ENCODE measurements at places on chromosomes 5 and 9. TPM values are rescaled to one million over a fixed set of nuclear protein-coding genes. Genes with fewer than 3 reads are reported as not detected.

DNA sequence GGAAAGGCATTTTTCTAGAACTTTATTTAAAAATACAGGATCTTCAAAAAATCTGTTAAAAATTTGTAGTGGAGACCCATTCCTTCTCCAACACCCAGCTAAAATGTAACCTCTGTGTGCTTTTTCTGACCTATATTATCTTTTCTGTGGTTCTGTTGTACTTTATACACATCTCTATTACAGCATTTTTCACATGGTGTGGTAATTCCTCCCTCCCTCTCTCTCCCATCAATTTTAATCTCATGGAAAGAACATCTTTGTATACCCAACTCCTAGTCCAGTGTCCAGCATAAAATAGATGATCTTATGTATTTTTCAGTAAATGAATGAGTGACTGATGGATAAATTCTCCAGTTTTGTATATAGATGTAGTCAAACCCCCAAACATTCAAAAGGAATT is 183.4 kb upstream of the KLF9 start:
- no peak for DNase-seq

GRCh38 chr9:99430301-99430700 is 208.2 kb downstream of the SEC61B start:
- no peak for DNase-seq

Gene FUBP3
- 56.0 TPM for total RNA-seq

GRCh38 chr9:38718148-38718547 is 1.8 kb downstream of the FAM240B start:
- no peak for DNase-seq

GRCh38 chr5:168211245-168211644 is 80.2 kb upstream of the WWC1 start:
- no peak for DNase-seq

DNA sequence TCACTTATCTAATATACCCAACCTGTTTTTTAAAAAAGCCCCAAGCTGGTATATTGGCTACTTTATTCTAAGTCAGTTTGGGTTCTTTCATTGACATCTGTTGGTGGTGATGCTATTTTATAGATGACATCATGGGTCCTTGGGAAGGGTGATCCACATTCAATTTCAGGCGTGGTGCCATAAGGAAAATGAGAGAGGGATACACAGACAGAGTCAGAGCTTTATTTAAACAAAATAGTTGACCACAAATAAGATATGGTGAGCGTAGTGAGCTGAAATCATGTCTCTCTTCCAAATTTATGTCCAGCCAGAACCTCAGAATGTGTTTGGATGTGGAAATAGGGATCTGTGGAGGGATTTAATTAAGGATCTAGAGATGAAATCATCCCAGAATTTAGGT is 302.4 kb downstream of the MAT2B start:
- no peak for DNase-seq

Gene CSF1R
- total RNA-seq, result not detected

DNA sequence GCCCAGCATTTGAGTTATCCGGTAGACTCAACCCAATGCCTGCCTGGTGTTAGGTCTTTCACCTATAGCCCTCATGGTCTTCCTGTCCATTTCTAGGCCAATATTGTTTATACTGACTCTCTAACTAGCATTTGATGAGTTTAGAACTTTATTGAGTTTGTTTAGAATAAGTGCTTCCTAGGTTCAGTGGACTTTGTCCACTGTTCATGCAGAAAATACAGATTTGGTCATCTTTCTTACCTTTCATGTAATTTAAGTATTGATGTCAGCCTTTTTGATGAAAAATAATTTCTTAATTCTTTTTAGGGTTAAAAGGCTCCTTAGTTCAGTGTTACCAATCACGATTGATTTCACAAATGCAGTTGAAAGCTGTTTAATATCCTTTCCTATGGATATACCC is 22.0 kb downstream of the CYSTM1 start:
- no peak for DNase-seq

Gene PRSS3
- total RNA-seq, result not detected

- peak; percentile 80 for DNase-seq
Measured at GRCh38 chr5:77627869-77628674, 10.4 kb downstream of the OTP start.
